Activated CD4-positive, alpha-beta T cell treated with anti-CD3 and anti-CD28 coated beads, Interleukin-2, amount 10 ng/mL, durations not matched to agents 24 days and 14 days (primary cell): ENCODE measurements at places on chromosomes 5 and 9. TPM values are rescaled to one million over a fixed set of nuclear protein-coding genes. Genes with fewer than 3 reads are reported as not detected.

DNA sequence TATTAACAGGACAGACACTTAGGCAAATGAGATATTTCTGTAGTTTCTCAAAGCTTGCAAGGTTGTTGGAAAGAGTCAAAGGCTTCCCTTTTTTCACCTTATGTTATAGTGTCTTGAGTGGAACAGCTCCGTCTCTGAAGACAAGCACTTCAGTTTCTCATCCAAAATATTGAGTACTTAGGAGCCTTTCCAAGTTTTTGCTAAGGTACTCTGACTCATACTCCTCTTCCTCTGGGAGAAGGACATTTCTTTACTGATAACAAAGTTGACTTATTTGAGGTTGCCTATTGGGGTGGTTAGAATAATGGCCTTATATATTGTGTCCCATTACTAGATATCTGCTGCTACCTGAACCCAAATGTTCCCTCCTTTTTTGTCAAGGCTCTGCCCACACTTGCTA, 869.6 kb downstream of the MAT2B start:
- no peak overlapping the region for H3K4me3 ChIP-seq
- no peak for DNase-seq
- H3K27ac ChIP-seq, result no peak overlapping the region
- no peaks in the 10 kb centered on the region for H3K36me3 ChIP-seq
- no peaks in the 10 kb centered on the region for H3K27me3 ChIP-seq

- no peaks in the 10 kb centered on the region for H3K36me3 ChIP-seq
- peaks cover 6% of the 10 kb centered on the region for H3K27me3 ChIP-seq
- no peaks in the 10 kb centered on the region for H3K4me1 ChIP-seq
- no peak overlapping the region for H3K4me3 ChIP-seq
Observed at GRCh38 chr5:67268231-67269021, 71.8 kb upstream of the CD180 start.

- H3K4me3 ChIP-seq, result no peak overlapping the region
- no peak overlapping the region for H3K27ac ChIP-seq
- DNase-seq, result no peak
- peaks cover 35% of the 10 kb centered on the region for H3K4me1 ChIP-seq
Observed at GRCh38 chr5:140336388-140336787, 10.0 kb downstream of the HBEGF start.

- H3K27ac ChIP-seq, result no peak overlapping the region
- no peaks in the 10 kb centered on the region for H3K36me3 ChIP-seq
- H3K4me3 ChIP-seq, result no peak overlapping the region
- DNase-seq, result no peak
- H3K27me3 ChIP-seq, result peaks cover 8% of the 10 kb centered on the region
Observed at GRCh38 chr5:91331705-91332104, 51.4 kb downstream of the ARRDC3 start.

GRCh38 chr9:98771209-98771874, 25.0 kb downstream of the ANKS6 start:
- H3K27me3 ChIP-seq, result no peaks in the 10 kb centered on the region
- H3K4me1 ChIP-seq, result no peaks in the 10 kb centered on the region
- H3K27ac ChIP-seq, result no peak overlapping the region

DNA sequence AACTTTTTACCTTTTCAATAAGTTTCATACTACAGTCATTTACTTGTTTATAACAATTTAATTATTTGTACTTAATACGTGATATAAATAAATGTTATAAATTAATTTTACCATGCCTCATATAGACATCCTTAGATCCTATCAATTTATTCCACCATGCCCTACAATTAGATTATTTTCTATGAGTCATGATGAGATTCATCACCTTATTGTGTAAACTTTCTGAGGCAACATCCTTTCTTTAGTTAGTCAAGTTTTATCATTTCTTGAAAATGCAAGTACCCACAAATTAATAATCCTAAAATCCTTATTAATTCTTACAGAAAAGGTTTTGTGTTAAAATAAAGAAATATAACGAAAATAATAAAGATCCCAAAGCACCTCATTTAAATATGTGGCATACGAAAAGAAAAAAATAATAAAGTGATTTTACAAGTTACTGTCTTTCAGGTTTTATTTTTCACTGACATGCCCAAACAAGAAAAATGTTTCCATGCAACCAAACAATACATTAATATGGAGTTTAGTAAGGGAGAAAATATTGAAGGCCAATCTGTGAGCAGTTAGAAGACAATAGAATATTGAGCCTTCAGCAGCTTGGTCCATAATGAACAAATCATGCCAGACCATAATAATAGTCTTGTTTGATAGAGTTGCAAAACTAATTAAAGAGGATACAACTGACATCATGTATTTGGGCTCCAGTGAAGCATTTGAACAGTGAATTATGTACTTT, 188.7 kb upstream of the MRPS30 start:
- no peak for DNase-seq
- no peaks in the 10 kb centered on the region for H3K4me1 ChIP-seq
- no peak overlapping the region for H3K4me3 ChIP-seq
- no peaks in the 10 kb centered on the region for H3K36me3 ChIP-seq

DNA sequence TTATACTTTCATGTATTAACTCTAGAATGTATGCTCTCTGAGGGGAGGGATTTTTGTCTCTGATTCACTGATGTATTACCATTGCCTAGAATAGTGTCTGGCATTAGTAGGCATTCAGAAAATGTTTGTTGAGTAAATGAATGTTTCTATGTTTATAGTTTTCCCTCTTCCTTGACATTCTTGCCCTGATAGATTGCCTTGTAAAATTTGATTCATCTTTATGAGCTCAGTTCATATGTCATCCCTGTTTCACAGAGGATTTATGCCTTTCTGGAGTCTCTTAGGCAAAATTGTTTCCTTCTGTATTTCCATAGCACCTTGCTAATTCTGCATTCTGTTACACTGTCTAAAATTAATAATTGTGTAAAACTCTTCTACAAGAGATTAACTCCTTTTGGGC, 72.3 kb downstream of the RASA1 start:
- DNase-seq, result no peak
- no peaks in the 10 kb centered on the region for H3K27me3 ChIP-seq
- H3K4me1 ChIP-seq, result peaks cover 17% of the 10 kb centered on the region
- H3K4me3 ChIP-seq, result peak overlapping the region; percentile 70

DNA sequence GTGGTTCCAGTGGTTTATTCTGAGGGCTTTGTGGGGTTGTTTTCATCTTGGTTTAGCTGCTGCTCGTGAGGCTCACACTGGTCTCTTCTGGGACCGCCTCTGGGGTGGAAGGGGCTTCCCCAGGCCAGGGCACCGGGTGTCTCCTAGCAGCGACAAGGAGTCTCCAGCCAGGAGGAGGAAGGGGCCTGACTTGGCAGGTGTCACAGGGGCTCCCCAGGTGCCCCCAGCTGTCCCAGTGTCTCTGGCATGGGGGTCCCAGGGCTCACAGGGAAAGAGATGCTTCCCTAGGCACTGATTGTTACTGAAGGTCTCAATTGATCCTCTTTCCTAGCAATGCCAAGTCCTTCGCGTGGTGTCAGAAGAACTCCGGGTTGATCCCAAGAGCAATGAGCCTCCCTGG, 241.1 kb upstream of the IRX4 start:
- no peaks in the 10 kb centered on the region for H3K36me3 ChIP-seq
- H3K4me1 ChIP-seq, result no peaks in the 10 kb centered on the region
- no peak overlapping the region for H3K4me3 ChIP-seq
- H3K27ac ChIP-seq, result no peak overlapping the region

DNA sequence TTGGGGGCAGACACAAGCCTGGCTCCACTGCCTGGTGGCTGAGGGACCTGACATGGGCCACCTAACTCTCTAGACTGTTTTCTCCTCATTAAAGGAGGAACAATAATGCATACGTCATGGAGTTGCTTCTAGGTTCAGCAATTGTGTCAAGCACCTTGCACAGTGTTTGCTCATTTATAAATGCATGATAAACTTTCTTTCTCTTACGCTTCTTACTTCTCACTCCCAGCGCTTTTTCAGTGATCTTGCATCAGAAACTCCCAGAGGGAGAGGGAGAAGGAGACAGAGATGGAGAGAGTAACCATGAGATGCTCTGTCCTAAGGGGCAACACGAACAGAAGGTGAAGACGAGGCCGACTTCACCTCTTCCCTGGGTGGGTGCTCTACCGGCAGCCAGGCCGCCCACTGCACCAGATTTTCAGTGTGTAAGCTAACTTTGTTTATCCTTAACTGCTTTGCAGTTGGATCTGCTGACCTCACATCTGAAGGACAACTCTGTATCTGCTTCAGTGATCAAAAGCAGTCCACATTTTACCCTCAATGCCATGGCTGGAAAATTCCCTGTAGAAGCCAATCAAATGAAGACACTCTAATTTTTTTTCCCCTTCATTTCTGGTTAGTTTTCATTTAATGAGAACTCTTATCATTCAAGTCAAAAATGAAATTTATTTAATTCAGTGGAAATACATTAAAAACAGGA, 35.3 kb downstream of the MED27 start:
- H3K4me3 ChIP-seq, result no peak overlapping the region
- no peaks in the 10 kb centered on the region for H3K4me1 ChIP-seq
- no peak for DNase-seq
- H3K27ac ChIP-seq, result no peak overlapping the region

DNA sequence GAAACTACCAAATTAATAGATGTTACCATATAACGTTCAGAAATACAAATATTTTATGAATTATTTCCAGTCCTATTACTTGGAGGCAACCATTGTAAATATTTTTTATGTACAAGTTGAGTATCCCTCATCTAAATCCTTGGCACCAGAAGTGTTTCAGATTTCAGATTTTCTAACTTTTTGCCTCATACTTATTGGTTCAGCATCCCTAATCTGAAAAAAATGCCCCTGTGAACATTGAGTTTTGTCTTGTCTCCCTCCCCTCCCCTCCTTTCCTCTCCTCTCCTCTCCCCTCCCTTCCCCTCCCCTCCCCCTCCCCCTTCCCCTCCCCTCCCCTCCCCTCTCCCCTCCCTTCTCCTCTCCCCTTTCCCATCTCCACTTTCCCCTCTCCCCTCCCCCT, 40.6 kb downstream of the UBAP1 start:
- H3K36me3 ChIP-seq, result peaks cover 15% of the 10 kb centered on the region
- H3K27ac ChIP-seq, result no peak overlapping the region
- no peak overlapping the region for H3K4me3 ChIP-seq
- no peaks in the 10 kb centered on the region for H3K27me3 ChIP-seq

GRCh38 chr5:132782101-132782500, 5.1 kb upstream of the SEPTIN8 start:
- H3K27me3 ChIP-seq, result peaks cover 55% of the 10 kb centered on the region
- no peak for DNase-seq
- H3K4me3 ChIP-seq, result no peak overlapping the region
- H3K36me3 ChIP-seq, result peaks cover 1% of the 10 kb centered on the region

GRCh38 chr9:125142560-125143376, 560 bp downstream of the SCAI start:
- H3K4me1 ChIP-seq, result peaks cover 33% of the 10 kb centered on the region
- H3K27ac ChIP-seq, result peak overlapping the region; percentile 95
- peaks cover 18% of the 10 kb centered on the region for H3K36me3 ChIP-seq
- H3K4me3 ChIP-seq, result peak overlapping the region; percentile 100
- peak; percentile 74 for DNase-seq

- no peak overlapping the region for H3K4me3 ChIP-seq
- no peak overlapping the region for H3K27ac ChIP-seq
- no peak for DNase-seq
- no peaks in the 10 kb centered on the region for H3K27me3 ChIP-seq
- no peaks in the 10 kb centered on the region for H3K36me3 ChIP-seq
Observed at GRCh38 chr9:115606838-115607237, 488.9 kb upstream of the TNC start.

DNA sequence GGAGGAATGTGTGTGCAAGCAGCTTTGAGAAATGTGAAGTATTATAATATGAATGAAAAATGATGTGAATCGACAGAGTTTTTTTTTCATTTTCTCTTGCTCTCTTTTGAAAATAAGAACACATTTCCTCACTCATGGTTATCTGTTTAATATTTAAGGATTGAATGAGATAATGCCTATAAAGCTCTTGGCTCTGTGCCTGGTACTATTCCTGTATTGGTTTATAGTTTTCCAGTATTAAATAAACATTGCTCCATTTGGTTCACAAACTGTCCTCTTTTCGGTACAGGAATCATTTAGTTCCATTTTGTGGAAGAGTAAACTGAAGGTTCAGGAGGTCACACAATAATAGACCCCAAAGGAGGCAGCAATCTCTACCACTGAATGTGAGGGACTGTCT, 1185.5 kb upstream of the WWC1 start:
- no peaks in the 10 kb centered on the region for H3K4me1 ChIP-seq
- no peaks in the 10 kb centered on the region for H3K36me3 ChIP-seq
- H3K27ac ChIP-seq, result no peak overlapping the region
- DNase-seq, result no peak
- no peaks in the 10 kb centered on the region for H3K27me3 ChIP-seq

DNA sequence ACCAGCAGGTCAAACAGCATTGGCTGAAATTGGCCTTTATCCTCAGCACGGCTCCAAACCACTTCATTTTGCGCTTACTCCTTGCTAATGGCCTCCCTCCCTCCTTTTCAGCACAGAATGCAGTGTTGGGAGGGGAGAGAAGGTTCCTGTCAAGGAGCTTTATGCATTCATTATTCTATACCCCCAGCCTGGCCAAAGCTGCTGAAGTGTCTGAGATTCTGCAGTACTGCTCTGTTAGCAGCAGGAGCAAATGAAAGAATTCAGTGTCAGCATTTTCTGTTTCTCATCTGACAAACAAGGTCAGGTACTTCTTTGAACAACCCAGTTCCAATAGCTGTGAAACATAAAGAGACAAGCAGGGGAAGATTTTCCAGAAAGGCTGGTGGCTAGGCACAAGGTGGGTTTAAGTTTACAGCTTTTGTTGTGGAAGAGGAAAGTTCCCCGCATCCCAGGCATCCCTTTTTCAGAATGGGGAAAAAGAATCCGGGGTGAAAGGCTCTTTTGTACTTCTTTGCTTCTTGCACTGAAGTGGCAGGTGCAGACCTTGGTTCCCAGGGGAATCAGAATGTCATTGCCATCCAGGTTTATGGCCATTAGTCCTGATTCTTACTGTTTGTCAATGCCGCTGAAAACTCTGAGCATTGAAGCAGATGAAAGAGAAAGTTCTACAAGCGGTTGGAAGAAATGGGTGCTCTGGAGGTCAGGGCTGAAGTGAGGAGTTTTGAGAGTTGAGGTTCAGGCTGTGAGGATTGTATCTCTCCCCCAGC, 109.3 kb upstream of the APC start:
- H3K4me3 ChIP-seq, result no peak overlapping the region
- H3K27me3 ChIP-seq, result peaks cover 35% of the 10 kb centered on the region
- no peak overlapping the region for H3K27ac ChIP-seq
- DNase-seq, result no peak
- no peaks in the 10 kb centered on the region for H3K36me3 ChIP-seq

- no peak overlapping the region for H3K4me3 ChIP-seq
- DNase-seq, result no peak
- H3K27ac ChIP-seq, result no peak overlapping the region
- H3K36me3 ChIP-seq, result no peaks in the 10 kb centered on the region
- peaks cover 3% of the 10 kb centered on the region for H3K27me3 ChIP-seq
- H3K4me1 ChIP-seq, result peaks cover 8% of the 10 kb centered on the region
Observed at GRCh38 chr9:18821788-18822187, 211.2 kb downstream of the SAXO1 start.

- H3K4me1 ChIP-seq, result no peaks in the 10 kb centered on the region
- H3K27me3 ChIP-seq, result peaks cover 8% of the 10 kb centered on the region
- no peak overlapping the region for H3K27ac ChIP-seq
- no peak for DNase-seq
- no peaks in the 10 kb centered on the region for H3K36me3 ChIP-seq
- no peak overlapping the region for H3K4me3 ChIP-seq
Observed at GRCh38 chr9:14278291-14278721, 35.6 kb downstream of the NFIB start.

GRCh38 chr5:87541676-87542075, 128.9 kb upstream of the CCNH start:
- no peak overlapping the region for H3K4me3 ChIP-seq
- H3K36me3 ChIP-seq, result no peaks in the 10 kb centered on the region
- DNase-seq, result no peak
- no peak overlapping the region for H3K27ac ChIP-seq
- no peaks in the 10 kb centered on the region for H3K4me1 ChIP-seq

The MED10 gene
- total RNA-seq, result 58.0 and 63.8 TPM in 2 replicates

The LCNL1 gene
- not detected in 2 replicates for total RNA-seq

The BTNL3 gene
- total RNA-seq, result not detected in 2 replicates

The LURAP1L gene
- total RNA-seq, result not detected in 2 replicates

The NMRK1 gene
- total RNA-seq, result 6.6 and 7.2 TPM in 2 replicates

The GNA14 gene
- not detected in 2 replicates for total RNA-seq
